ENCODE measurements at places on chromosomes 3 and 15.

GRCh38 chr15:101156061-101156460, 95.8 kb downstream of the CHSY1 start:
- no peak for DNase-seq

GRCh38 chr3:138901567-138901966, 45.4 kb downstream of the FOXL2 start:
- DNase-seq, result no peak

- peak; percentile 56 for DNase-seq
Observed at GRCh38 chr3:10157031-10157430, 7.7 kb upstream of the IRAK2 start.

DNA sequence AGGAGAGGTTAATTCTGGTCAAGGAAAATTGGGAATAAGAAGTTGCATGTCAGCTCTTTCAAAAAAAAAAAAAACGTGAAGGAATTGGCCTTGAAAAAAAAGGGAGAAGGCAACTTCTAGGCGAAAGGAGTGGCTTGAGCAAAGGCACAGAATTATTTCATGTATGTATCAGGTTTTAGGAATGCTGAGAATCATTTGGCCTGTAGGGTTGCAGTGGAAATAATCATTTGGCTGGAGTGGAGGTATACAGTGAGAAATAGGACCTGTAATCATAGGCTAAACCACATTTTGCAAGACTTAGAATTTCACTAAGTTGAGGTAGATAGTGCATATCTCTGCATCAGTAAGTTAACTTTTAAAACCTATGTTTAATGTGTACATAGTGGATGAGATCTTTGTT, 54.9 kb downstream of the EPHA6 start:
- no peak for DNase-seq

GRCh38 chr3:137103739-137104138, 146.0 kb downstream of the IL20RB start:
- peak; percentile 21 for DNase-seq

DNA sequence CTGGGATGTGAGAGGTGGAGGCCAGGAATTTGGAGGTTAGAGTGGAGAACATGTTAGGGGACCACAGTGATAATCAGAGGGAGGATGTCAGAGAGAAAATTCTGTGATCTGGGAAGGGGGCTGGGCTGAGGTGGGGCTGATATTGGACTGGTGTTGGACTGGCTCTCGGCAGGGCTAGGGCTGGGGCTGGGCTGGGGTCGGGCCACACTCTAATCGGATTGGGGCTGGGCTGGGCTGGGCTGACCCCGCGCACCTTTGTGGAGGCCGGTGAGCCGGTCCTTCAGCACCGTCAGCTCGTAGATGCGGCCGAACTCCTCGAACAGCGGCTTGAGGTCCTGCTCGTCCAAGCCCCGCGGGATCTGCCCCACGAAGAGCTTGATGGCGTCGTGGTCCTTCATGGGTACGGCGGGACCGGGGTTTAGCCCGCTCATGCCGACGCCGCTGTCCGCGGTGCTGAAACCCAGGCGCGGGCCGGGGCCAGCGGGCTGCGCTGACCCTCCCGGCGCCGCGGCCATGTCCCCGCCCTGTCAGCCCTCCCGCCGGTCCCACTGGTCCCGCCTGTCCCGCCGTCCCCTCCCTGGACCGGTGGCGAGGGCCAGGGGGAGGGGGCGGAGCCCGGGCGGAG, 485 bp downstream of the CELF6 start:
- peak; percentile 84 for DNase-seq

- no peak for DNase-seq
Observed at GRCh38 chr3:58154626-58155449, 55.9 kb downstream of the DNASE1L3 start.

DNA sequence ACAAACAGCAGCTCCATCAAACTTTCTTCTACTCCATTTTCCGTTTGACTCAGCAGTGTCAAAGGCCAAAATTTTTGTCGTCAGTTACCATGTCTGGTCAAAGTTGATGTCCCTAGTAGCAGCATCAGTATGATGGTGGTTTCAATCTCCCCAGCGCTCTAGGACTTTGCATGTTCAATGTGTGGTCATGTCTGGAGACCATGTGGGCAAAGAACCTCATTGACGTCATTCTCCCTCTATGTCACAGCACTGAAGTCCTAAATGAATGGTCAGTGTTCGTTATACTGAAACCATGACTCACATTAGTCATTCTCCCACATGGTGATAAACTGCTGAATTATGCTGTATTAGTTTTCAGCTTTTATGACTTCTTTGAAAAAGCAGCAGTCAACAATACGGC, 23.2 kb downstream of the SHC4 start:
- DNase-seq, result no peak

- DNase-seq, result no peak
Observed at GRCh38 chr15:57421551-57421950, 45.2 kb downstream of the CGNL1 start.

DNA sequence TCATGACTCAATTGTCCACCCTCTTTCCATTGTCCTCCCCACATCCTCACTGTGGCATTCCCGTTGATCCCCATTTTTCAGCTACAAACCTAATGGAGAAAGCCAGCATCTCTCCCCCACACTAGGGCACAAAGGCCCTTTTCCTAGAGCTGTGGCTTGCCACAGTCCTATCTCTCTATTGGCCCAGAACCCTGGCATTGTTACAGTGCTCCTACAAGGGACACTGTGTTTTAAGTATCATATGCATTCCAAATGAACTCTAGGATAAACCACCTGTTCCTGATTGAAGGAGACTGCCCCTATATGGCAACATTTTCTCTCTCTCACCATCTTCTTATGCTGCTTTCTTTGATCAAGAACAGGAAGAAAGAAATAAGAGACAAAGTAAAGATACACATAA, 69.4 kb upstream of the SKOR1 start:
- DNase-seq, result no peak

DNA sequence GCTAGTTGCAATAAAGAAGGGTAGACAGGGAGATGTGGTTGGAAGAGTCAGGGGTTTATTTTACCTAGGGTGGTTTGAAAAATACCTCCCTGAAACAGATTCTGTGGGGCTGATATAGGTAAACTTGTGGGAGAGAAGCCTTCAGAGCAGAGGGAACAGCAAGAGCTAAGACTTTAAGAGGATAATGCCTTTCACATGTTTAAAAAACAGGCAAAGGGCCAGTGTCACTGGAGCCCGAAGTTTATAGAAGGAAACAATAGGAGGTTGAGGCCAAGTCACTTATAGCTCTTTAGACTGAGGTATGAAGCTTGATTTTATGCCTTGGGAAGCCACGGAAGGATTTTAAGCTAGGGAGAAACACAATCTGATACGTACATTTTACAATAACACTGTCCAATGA, 448.7 kb downstream of the TAFA4 start:
- no peak for DNase-seq

GRCh38 chr3:186160691-186161243, 51.9 kb upstream of the ETV5 start:
- DNase-seq, result no peak

- DNase-seq, result no peak
Observed at GRCh38 chr3:124489506-124489905, 240.7 kb upstream of the UMPS start.

GRCh38 chr3:148901987-148902791, 37.1 kb downstream of the CPA3 start:
- no peak for DNase-seq

DNA sequence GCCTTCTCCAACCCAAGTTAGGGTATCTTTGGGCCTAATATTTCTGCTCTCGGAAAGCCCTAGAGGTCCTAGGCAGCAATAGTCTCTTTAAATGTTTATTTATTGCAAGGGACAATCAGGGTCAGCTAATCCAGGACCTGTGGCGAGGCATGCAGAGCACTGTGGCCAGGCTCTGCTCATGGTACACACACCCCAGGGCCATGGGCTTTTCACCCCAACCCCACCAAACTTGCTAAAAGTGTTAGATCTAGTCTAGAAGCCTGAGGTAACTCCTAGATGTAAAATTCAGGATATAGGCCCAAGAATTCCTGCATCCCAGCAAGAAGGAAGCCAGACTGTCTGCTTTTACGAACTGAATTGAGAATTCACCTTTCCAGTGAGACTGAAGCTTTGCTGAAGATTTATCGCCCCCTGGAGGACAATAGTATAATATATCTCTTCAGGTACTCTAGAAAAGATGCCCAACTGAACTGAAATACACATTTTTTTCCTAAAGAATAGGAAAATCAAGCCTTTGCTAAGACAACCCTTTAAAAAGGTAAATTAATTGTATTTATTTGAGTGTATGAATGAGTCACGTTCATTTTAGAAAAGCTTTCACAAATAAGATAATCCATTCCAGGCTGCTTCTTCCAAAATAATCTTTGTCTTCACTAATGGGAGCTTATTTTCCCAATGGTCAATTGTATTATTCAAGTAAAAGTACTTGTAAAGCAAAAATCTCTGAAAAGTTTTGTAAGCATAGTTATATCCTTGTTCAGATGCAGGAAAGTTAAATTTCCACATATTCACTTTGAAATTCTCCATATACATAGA, 89.8 kb downstream of the LRRC3B start:
- DNase-seq, result no peak

DNA sequence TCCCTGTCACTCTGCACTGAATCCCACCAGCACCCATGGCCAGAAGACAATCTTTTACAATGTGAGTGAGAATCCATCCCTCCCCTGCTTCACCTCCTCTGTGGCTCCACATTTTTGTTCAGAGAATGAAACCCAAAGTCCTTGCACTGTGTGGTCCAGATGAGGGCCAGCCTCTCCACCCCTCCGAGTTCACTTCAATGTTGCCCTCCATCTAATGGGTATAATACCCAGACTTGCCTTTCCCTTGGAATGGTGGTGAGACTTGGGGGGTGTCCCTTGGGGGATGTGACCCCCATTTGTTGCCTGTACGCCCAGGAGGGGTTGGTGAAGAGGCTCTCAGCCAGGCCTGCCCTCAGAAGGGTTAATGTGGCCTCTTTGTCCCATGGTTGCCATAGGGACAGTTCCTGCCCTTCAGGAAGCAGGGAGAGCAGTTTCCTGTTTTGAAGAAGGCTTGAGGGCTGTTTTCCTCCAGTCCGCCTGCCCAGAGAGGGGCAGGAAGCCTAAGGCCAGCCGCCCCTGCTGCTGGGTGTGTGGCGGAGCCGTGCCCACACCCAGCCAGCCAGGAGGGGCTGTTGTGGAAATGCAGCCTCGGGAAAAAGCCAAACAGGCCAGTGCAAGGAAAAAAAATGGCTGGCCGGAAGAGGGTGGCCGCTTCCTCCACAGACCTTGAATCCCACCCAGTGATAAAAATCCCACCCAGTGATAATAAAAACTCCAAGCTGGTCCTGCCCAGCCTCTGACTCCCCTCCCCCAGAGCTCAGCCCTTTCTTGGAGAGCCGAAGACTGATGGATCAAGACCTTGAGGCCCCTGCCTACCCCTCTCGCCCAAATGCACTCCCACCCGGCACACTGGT, 14.6 kb upstream of the FGD5 start:
- DNase-seq, result no peak

- peak; percentile 29 for DNase-seq
Observed at GRCh38 chr3:56855856-56856512, 54.2 kb upstream of the ARHGEF3 start.

DNA sequence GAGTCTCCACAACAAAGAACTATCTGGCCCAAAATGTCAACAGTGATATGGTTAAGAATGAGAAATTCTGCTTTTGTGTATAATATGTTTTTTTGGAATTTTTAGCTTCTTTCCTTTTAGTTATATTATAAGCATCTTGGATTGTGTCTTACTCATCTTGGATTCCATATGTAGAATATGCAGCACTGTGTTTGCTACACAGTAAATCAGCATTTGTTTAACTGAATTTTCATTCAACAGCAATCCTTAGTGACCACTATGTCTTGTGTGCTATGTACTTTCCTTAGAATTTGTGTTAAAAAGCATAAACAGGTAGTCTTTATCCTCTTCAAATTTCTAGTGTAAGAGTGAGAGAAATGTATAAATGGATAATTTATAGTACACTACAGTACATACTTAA, 18.2 kb upstream of the TMEM207 start:
- no peak for DNase-seq

DNA sequence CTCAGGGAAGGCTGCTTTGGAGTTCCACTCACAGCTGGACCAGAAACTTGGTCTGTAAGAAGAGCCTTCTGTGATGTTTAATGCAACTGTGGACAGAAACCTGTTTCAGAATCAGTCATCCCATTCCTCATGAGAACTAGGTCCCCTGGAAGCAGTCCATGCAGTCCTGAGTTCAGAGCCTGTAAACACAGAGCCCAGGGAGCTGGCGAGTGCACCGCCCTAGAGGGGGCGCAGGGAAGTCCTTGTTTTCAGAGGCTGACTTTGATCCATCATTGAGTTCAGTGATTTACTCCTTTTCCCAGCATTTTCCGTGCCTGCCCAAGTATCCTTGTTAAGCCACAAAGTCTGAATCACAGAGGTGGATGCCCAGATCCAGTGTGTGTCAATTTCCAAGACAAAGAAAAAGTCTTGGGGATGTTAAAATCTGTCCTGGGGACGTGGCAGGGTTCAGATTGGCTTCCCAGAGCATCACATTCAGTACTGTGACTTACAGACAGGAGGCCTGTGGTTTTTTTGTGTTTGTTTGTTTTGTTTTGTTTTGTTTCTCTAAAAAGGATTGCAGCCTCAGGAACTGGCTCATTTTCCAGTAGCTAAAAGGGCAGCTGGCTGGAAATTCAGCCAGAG, 9.8 kb upstream of the TXNRD3 start:
- DNase-seq, result no peak

DNA sequence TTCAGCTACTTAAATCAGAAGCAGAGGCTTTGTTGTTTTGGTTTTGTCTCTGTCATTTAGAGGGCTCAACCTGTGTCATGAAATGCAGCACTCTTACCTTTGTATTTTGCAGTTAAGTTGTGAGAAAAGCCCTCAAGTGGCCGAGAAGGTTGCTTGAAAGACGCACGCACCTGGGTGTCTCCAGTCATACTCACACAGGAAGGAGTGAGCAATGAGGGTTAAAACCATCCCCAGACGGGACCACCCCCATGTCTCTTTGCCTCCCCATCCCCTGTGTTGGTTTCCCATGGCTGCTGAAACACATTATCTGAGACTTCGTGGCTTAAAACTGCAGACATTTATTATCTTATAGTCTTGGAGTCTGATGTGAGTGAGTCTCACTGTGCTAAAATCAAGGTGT, 376.1 kb upstream of the CFAP20DC start:
- DNase-seq, result no peak

DNA sequence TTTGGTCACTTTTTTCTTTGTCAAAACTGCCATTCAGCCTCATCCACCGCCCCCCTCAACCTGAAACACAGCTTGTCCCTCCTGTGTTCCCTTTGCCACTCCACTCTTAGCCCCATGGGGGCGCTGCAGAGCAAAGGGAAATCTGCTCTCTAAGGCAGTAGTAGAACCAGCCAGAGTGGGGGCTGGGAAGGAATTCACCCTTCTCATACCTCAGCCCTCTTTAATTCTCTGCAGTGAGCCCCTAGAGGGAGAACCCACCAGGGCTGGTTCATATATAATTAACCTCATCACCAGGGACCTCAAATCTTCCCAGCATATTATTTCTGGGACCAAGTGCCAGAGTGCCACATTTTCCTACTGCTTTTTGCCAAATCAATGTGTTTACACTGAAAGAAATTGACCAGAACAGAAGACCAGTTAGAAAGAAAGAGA, 2.8 kb upstream of the BCL6 start:
- peak; percentile 91 for DNase-seq

DNA sequence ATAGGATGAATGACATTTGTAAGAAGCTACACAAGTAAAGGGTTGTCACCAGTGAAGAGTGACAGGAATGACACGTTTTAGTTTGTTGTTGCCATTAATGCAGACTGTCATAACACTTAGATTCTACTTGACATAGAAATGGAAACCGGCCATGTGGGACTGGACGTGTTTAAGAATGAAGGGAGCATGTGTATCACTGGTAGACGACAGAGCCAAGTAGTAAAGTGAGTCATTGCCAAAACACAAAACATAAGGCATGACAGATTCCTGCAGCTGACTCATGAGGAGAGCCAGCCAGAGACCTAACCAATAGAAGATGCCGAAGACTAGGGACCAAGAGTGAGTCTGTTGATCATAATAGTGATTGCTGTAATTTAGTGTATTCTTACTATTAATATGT, 106.2 kb upstream of the PLAAT1 start:
- peak; percentile 41 for DNase-seq
